ENCODE measurements at places on chromosomes 3 and 15.
A peak's percentile ranks its signal among the peaks of the same experiment; 100 is the strongest.

DNA sequence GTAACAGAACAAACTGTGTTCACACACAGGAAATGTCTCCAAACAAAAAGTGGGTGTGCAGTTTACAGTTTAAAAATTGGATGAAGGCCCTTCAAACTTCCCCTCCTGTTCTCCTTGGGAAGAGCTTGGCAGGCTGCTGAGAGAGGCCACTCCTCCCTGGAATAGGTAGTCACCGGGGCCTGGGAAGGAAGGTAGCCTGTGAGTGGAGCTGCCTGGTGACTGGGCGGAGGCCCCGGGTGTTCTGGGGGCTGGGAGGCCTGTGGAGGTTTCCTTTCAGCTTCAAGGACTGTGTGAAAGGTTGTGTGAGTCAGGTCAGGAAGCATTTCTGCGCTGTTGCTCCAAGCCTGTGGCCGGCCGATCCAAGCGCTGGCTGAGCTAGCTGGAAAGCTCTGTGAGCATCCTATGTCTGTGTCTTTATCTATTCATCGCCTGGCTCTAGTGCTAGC, 14.1 kb downstream of the SLCO3A1 start:
- H3K4me1 ChIP-seq: peaks cover 45% of the 10 kb centered on the region
- no peaks in the 10 kb centered on the region for H3K36me3 ChIP-seq
- peak; percentile 100 for DNase-seq
- peak overlapping the region; percentile 98 for H3K27ac ChIP-seq
- no peak overlapping the region for H3K4me3 ChIP-seq

GRCh38 chr15:75823860-75824613, 19.2 kb upstream of the UBE2Q2 start:
- no peaks in the 10 kb centered on the region for H3K27me3 ChIP-seq
- no peak for DNase-seq
- peaks cover 12% of the 10 kb centered on the region for H3K4me1 ChIP-seq

- DNase-seq: no peak
- H3K4me1 ChIP-seq: peaks cover 9% of the 10 kb centered on the region
- no peaks in the 10 kb centered on the region for H3K27me3 ChIP-seq
- peaks cover 66% of the 10 kb centered on the region for H3K36me3 ChIP-seq
- no peak overlapping the region for H3K4me3 ChIP-seq
Measured at GRCh38 chr3:101784855-101785613, 6.0 kb downstream of the NXPE3 start.

GRCh38 chr15:96367311-96368200, 37.1 kb downstream of the NR2F2 start:
- H3K4me3 ChIP-seq: no peak overlapping the region
- no peak for DNase-seq
- H3K4me1 ChIP-seq: no peaks in the 10 kb centered on the region

DNA sequence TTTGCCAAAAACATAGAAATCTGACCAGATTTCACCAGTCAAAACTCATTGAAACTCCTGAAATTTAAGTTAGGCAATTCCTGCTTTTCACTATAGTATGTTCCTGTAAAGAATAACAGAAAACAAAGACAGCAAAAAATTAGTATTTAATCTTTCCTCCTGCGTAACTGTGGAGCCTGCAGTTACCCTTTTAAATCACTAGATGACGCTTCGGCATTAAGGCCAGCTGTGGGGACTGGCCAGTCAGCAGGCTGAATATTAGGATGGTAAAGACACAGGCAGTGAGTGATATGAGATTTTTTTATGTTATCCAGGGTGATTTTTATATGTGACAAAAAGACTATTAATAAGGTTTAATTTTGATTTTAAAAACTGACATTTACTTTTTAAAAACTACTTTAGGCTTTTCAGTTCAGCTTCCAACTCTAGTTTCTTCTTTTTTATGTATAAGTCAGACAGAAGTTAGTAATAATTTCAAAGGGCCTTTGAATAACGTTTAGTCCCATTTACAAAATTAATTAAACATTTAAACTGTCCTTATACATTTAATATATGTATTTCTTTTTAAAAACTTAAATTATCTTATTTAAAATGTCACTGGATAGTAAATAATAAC, 165.1 kb downstream of the PPM1L start:
- H3K27me3 ChIP-seq: no peaks in the 10 kb centered on the region
- no peaks in the 10 kb centered on the region for H3K4me1 ChIP-seq
- no peak for DNase-seq
- no peak overlapping the region for H3K4me3 ChIP-seq

- H3K27me3 ChIP-seq: no peaks in the 10 kb centered on the region
- no peaks in the 10 kb centered on the region for H3K36me3 ChIP-seq
- H3K27ac ChIP-seq: no peak overlapping the region
- no peak for DNase-seq
- H3K4me1 ChIP-seq: no peaks in the 10 kb centered on the region
Measured at GRCh38 chr3:153970047-153970446, 151.1 kb upstream of the ARHGEF26 start.

DNA sequence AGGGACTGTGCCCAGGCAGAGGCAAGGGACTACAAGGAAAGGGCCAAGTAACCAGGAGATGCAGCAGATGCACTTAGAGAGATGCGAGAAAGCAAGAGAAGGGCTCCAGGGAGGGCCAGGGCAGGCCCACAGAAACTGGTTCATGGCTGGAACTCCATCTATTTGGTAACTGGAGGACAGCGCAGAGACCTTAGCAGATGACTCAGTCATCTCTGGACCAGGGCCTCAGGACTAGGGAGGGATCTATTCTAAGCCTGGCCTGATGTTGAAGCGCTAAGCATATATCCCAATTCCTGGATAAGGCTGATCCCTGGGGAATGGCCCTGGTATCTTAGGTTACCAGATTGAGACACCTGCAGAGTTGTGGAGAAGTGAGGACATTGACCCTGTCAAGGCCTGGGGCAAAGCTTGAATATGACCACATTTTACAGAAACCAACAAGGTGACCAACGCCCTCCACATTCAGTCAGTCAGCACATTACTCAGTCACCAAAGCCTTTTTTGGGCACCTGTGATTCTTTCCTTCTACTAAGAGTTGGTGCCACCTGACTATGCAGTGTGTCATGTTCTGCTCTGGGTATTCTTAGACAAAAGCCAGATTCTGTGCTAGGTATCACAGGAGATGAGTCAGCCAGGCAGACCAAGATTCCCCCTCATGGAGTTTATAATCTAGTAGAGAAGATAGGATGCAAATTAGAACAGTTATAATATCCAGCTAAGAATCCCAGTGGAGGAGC, 68.4 kb upstream of the SLCO3A1 start:
- no peak overlapping the region for H3K27ac ChIP-seq
- no peak overlapping the region for H3K4me3 ChIP-seq
- no peaks in the 10 kb centered on the region for H3K27me3 ChIP-seq
- no peaks in the 10 kb centered on the region for H3K4me1 ChIP-seq

DNA sequence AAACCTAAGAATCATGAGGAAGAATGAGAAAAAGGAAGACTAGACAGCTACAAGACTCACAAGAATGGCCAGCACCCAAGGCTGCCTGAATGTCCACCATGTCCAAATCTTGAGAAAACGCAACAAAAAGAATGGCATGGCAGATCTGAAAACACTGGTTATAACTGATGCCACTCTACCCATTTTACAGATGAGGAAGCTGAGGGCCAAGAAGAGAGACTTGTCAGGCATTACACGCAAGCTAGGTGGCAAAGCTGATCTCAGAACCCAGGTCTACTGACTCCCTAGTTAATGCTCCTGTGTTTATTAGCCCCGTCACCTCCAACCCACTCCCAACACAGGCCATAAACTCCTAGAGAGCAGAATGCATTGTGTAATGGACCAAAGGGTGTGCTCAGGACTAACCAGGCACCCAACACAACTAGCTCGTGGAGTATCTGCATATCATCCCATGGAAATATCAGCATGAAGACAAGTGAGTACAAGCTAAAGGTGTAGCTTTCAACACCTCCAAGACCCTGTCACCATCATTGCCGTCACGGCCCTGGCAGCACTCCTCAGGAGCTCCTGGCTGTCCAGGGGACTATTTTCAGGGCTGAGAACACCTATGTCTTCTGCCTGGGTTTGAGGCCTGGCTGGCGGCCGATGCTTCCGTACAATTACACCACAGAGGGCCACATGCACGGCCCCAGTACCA, 111.7 kb downstream of the XXYLT1 start:
- peaks cover 21% of the 10 kb centered on the region for H3K4me1 ChIP-seq
- no peak overlapping the region for H3K27ac ChIP-seq
- DNase-seq: no peak
- no peaks in the 10 kb centered on the region for H3K27me3 ChIP-seq
- H3K36me3 ChIP-seq: no peaks in the 10 kb centered on the region

GRCh38 chr3:171873580-171873979, 30.4 kb downstream of the TMEM212 start:
- no peak overlapping the region for H3K4me3 ChIP-seq
- no peaks in the 10 kb centered on the region for H3K27me3 ChIP-seq
- no peak for DNase-seq
- peaks cover 39% of the 10 kb centered on the region for H3K4me1 ChIP-seq
- H3K36me3 ChIP-seq: no peaks in the 10 kb centered on the region

DNA sequence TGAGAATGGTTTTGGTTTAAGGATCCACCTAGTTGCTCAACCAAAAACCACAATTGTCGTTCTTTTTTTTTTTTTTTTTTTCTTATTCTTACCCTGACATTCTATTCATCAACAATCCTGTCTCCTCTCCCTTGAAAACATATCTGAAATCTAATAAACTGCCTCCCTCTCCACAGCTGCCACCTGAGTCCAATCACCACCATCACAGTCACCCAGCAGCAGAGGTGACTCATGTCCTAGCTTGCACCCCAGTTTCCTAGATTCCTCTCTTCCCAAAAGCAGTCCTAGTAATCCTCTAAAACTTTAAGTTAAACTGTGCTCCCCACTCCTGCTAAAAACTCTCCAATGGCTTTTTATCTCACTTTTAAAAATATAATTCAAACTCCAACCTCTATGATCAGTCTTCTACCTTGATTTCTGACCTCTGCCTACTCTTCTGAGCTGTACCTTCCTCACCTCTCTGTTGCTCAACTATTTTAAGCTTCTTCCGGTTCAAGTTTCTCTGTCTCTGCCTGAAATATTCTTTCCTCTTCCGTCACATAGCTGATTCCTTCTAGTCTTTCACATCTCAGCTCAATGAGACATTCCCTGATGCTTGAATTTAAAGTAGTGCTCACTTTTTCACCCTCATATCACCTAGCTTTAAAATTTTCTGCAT, 33.7 kb upstream of the RBMS3 start:
- H3K4me1 ChIP-seq: peaks cover 11% of the 10 kb centered on the region
- DNase-seq: no peak
- H3K36me3 ChIP-seq: no peaks in the 10 kb centered on the region
- no peak overlapping the region for H3K4me3 ChIP-seq
- no peak overlapping the region for H3K27ac ChIP-seq

DNA sequence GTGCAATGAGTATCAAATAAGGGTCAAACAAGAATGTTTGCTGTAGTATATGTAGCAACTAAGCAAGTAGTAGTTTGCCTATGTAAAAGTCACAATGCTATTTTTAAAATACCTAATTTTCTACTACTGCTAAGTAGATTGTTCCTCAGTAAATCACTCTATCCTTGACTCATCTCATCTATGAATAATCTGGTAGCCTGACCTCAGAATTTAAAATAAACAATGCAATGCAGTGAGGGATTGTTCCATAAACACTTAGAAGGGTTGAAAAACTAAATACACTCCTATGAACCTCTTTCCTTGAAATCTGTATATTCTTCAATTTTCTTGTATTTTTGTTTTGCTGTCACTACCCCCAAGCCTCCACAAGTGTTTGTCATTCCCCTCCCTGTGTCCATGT, 253.3 kb downstream of the TBC1D5 start:
- no peak for DNase-seq
- no peak overlapping the region for H3K27ac ChIP-seq

DNA sequence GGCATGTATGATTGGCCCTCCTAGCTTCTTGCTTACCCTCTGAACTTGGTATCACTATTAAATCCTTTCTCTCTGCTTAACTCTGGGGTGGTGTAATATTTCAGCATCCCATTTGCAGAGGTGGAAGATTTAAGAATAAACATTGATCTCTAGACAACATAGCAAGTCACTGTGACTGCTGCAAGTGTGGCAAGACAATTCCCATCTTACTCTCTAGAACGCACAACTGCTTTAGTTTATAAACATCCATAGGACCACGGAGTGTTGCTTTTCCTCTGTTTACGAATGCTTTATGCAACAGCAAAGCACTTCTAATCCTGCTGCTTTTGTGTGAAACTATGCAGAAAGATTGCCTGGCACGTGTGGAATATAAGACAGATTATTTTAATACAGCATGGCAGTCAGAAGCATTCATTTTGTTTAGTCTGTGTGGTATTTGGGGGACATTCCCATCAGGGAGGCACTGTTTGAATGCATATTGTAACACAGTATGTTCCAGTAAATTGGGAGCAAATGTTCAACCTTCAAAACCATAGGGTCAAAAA, 338.9 kb upstream of the TMCO5A start:
- H3K27me3 ChIP-seq: peaks cover 69% of the 10 kb centered on the region
- H3K27ac ChIP-seq: no peak overlapping the region
- no peak for DNase-seq
- H3K4me3 ChIP-seq: no peak overlapping the region

DNA sequence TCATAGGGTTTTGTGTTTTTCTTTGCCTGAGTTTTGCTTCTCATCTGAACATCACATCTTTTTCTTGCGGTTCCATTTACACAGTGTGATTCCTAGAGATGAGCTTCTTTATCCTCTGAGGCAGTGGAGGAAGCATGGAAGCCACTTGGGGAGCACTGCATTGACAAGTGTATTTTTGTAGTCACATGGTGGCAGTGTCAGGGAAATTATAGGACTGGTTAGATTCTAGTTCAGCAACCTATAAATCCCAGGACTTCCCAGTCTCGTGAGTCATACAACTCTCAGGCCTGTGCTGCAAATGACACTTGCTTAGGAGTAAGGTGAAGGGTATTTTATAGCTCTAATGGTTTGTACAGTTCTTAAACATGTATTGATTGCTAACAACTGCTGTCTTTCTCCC, 58.4 kb downstream of the RBM6 start:
- H3K4me1 ChIP-seq: no peaks in the 10 kb centered on the region
- no peak for DNase-seq
- no peaks in the 10 kb centered on the region for H3K27me3 ChIP-seq
- H3K36me3 ChIP-seq: peaks cover 9% of the 10 kb centered on the region
- no peak overlapping the region for H3K27ac ChIP-seq
- H3K4me3 ChIP-seq: no peak overlapping the region

DNA sequence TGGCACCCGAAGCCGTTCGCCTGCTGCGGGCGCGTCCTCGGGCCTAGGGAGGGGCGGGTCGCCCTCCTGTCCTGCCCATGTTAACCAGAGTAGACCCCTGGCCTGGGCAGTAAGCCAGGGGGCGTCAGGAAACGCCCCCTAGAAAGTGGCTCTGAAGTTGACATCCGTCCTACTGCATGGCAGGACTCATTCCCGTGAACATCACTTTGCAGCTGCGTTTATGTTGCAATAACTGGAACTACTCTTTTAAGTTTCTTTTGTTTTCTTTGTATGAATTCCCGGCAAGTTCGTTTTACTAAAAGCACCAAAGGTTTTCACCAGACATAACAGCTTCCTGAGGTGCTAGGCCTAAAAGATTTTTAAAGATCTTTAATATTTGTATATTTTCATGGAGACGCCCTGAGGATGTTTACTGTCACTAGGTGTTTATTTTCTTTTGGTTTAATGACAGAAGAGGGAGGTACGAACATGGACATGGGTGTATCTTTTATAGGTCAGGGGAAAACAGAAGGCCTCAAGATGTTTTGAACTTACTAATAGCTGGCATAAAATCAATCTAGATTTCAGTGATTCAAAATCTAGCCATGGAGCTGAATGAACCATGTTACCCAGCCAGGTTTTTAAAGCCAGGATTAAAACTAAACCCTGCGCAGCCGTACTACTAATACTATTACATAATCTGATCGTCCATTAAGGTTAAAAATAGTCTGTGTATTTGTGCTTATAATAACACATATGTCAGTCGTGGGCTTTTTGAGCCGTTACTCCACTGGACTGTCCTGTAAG, 1.0 kb downstream of the C15orf61 start:
- H3K27me3 ChIP-seq: no peaks in the 10 kb centered on the region
- peak overlapping the region; percentile 84 for H3K27ac ChIP-seq
- peak overlapping the region; percentile 66 for H3K4me3 ChIP-seq
- peaks cover 24% of the 10 kb centered on the region for H3K36me3 ChIP-seq

All from RWPE2 (cell line).